ENCODE measurements at places on chromosomes 7 and 10. TPM values are rescaled to one million over a fixed set of nuclear protein-coding genes. Genes with fewer than 3 reads are reported as not detected.
A peak's percentile ranks its signal among the peaks of the same experiment; 100 is the strongest.

DNA sequence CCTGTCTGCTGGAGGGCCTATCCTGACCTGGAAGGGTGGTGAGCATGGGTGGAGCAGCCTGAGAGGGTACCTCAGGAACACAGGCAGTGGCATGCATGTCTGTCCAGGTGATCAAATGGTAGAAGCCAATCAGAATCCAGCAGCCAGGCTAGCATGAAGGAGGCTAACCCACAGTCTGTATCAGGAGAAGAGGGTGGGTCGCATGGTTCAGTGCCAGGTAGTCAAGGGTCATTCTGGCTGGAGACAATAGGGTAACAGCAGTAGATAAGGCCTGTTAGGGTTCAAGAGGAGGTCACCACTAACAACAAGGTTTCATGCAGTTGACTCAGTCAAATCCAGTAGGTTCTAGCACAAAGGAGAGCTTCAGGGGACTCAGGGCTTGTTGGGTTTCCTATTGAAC is 10.4 kb downstream of the ALDH18A1 start:
- no peak overlapping the region for H3K4me3 ChIP-seq
- H3K27me3 ChIP-seq, result no peaks in the 10 kb centered on the region
- H3K4me1 ChIP-seq, result peaks cover 31% of the 10 kb centered on the region
- DNase-seq, result no peak

GRCh38 chr10:79350407-79351154 is 3.3 kb downstream of the PPIF start:
- peaks cover 58% of the 10 kb centered on the region for H3K36me3 ChIP-seq
- no peaks in the 10 kb centered on the region for H3K27me3 ChIP-seq
- peak overlapping the region; percentile 75 for H3K27ac ChIP-seq
- DNase-seq, result no peak
- H3K4me3 ChIP-seq, result peak overlapping the region; percentile 95

DNA sequence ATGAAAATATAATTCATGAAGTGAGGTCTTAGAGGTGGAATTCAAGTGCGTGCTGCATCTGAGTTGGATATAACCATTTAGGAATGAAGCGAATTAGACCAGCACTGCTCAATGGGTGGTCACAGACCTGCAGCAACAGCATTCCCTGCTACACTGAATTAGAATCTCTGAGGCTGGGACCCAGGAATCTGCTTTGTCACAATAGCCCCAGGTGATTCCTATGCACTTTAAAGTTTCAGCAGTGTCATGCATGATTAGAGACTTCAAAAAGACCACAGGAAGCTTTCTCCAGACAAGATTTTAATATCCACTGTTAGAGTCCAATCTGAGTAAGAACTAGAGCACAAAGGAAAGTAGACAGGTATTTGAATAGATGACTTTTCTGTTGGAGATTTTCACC is 352.8 kb upstream of the VSTM2A start:
- H3K36me3 ChIP-seq, result no peaks in the 10 kb centered on the region
- H3K4me3 ChIP-seq, result no peak overlapping the region
- no peaks in the 10 kb centered on the region for H3K4me1 ChIP-seq
- no peaks in the 10 kb centered on the region for H3K27me3 ChIP-seq

PIK3CG gene
- 38.7 TPM for total RNA-seq

DNA sequence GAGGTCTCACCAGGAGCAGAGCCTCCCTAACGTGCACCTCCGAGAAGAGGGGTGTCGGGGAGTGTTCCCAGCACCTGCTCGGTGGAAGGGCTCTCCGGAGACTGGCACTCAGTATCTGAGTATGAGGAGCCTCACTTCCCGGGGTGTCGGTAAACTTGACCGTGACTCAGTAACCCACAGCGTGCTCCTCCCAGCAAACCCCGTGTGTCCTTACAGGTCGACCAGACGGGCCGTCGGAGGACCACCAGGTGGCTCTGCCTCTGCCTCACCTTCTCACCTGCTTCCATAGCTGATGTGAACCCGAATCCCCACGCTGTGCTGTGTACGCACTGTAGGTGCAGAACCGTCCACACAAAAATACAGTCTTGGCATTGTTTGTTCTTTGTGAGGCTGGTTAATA is 29.0 kb upstream of the KNDC1 start:
- H3K27ac ChIP-seq, result no peak overlapping the region
- H3K4me1 ChIP-seq, result no peaks in the 10 kb centered on the region
- H3K27me3 ChIP-seq, result no peaks in the 10 kb centered on the region

OR6V1 gene
- not detected for total RNA-seq

DNA sequence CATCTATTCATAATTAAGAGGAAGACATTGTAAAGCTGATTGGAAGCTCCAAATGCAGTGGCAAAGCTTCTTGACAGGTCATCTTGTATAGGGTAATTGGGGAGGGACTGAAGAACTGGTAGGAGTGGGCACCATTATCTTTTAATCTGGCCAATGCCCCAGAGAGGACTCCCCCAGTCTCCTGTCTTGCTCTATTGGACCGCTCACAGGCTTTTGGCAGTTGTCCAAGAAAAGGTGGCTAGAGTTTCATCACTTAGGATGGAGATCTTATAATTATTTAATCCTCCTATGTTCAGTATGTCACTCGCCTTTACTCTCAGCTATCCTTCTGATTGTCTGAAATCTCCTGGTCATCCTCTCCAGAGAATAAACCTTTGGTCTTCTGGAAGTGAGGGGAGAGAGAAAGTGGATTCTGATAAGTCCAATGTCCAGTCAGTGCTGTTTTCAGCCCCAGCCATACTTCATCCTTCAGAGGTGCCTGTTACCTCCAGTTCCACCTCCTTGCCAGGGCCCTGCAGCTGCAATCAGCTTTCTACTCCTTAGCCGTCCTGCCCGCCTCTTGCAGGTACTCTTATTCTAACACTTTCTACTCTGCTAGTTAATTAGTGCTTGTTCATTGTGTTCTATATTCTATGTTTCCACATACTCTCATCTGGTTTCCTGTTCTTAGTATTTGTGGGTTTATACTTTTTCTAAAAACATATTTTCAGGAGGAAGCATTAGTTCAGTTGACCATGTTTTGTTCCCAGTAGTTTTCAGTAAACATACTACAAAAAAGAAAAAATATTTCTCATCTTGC is 241.6 kb downstream of the NSUN6 start:
- H3K27me3 ChIP-seq, result no peaks in the 10 kb centered on the region
- no peaks in the 10 kb centered on the region for H3K4me1 ChIP-seq
- no peak overlapping the region for H3K4me3 ChIP-seq
- no peak overlapping the region for H3K27ac ChIP-seq

- no peak for DNase-seq
- H3K36me3 ChIP-seq, result no peaks in the 10 kb centered on the region
- no peak overlapping the region for H3K4me3 ChIP-seq
- H3K27me3 ChIP-seq, result peaks cover 11% of the 10 kb centered on the region
- H3K4me1 ChIP-seq, result no peaks in the 10 kb centered on the region
- H3K27ac ChIP-seq, result no peak overlapping the region
Measured at GRCh38 chr7:22137466-22137865, 191.8 kb upstream of the CDCA7L start.

DNA sequence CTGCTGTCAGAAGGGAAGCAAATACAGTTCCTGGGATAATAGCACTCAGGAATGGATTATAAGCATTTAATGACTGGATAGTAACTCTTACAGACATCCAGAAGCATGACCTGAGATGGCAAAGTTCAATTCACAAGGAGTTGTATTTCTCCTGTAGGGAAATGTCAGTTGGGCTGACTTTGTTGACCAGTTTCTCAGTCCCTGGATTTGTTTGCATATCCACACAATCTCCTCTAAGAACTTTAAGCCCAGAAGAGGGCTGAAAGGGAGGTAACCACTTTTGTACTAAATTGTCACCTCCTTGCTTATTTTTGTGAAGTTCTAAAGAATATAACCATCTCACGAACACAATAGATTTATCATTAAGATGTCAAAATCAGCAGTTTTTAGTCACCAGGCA is 140.3 kb downstream of the SEMA3D start:
- H3K27ac ChIP-seq, result no peak overlapping the region
- no peaks in the 10 kb centered on the region for H3K36me3 ChIP-seq
- no peak for DNase-seq
- no peak overlapping the region for H3K4me3 ChIP-seq

GRCh38 chr10:78685466-78686103 is 383.2 kb upstream of the ZMIZ1 start:
- DNase-seq, result no peak

DNA sequence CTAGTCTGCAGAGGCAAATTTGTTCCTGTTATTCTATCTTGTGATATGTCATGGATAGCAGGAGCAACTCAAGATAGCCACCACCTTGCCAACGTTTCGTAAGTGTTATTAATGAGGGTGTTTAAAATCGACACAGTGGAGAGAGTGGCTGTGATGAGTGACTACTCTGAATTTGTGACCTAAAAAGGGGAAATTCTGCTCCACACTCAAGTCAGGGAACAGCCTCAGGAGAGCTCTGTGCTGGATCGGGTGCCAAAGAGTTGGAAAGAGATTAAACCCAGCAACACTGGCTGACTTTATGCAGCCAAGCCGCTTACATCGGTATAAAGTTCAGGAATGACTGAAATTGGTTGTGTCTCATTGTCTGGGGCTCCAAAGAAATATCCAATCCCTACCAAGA is 9.5 kb downstream of the TACC2 start:
- H3K36me3 ChIP-seq, result no peaks in the 10 kb centered on the region
- H3K27me3 ChIP-seq, result peaks cover 7% of the 10 kb centered on the region
- H3K4me1 ChIP-seq, result no peaks in the 10 kb centered on the region
- DNase-seq, result no peak
- no peak overlapping the region for H3K27ac ChIP-seq
- H3K4me3 ChIP-seq, result no peak overlapping the region

BEND7 gene
- not detected for total RNA-seq

DNA sequence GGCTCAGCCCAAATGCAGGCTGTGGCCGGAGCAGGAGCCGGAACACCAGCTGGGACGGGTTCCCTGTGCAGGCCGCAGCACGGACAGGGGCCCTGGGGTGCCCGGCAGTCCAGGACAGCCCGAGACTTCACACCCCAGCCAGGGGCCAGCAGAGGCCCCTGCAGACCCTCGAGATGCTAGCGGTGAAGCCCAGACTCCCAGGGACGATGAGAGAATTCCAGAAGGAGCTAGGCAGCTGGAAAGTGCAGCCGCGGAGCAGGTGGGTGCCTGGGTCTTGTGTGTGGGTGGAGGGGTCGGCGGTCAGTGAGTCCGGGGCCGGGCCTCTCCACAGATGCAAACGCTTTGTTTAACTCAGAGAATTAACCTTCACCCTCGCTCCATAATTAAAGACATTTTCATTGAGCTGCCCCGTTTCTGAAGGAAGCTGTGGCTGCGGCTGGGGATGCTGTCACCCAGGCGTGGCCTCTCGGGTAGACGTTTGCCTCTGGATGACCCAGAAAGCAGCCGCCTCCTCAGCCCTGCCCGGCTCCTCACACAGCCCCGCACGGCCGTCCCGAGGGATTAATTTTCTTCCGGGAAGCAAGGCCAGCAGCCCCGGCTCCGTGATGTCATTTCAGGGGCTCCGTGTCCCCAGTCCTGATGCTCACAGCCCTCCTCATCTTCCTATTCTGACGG is 26.5 kb downstream of the KNDC1 start:
- no peak overlapping the region for H3K27ac ChIP-seq
- no peaks in the 10 kb centered on the region for H3K36me3 ChIP-seq
- DNase-seq, result no peak
- H3K4me1 ChIP-seq, result no peaks in the 10 kb centered on the region
- H3K4me3 ChIP-seq, result no peak overlapping the region

SFRP4 gene
- total RNA-seq, result not detected

GRCh38 chr10:117514971-117515370 is 27.6 kb upstream of the EMX2 start:
- H3K4me1 ChIP-seq, result no peaks in the 10 kb centered on the region
- no peak overlapping the region for H3K27ac ChIP-seq
- H3K4me3 ChIP-seq, result no peak overlapping the region
- DNase-seq, result no peak

PLAU gene
- total RNA-seq, result 0.60 TPM

Data from activated T-helper 1 cell treated with anti-CD3 and anti-CD28 coated beads, Interleukin-12 subunit alpha, Interleukin-12 subunit beta, Interleukin-2, Interleukin-4 antibody, amounts not matched to agents 30 ng/mL and 10 ng/mL and 1 ng/mL, durations not matched to agents 14 hours and 24 hours and 36 hours (primary cell).